ENCODE measurements at places on chromosomes 7 and 10.
A peak's percentile ranks its signal among the peaks of the same experiment; 100 is the strongest.

DNA sequence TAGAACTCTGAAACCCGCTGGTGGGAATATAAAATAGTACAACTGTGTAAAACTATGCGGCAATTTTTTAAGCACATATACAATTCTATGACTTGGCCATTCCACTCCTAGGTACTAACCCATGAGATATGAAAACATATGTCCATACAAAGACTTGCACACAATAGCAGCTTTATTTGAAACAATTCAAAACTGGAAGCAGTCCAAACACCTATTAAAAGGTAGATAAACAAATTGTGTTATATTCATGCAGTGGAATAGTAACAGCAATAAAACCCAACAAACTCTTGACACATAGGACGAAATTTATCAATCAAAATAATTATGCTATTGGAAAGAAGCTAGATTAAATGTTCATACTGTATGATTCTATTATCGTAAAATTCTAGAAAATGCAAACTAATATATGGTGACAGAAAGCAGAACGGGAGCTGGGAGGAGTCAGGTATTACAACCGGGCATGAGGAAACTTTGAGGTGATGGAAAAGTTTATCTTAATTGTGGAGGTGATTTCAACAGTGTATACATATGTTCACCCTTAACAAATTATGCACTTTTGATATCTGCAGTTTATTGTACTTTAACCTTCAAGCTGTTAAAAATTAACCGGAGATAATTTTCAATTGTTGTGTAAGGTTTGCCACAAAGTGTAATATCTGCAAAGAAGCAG, 803 bp upstream of the STK31 start:
- DNase-seq = no peak

DNA sequence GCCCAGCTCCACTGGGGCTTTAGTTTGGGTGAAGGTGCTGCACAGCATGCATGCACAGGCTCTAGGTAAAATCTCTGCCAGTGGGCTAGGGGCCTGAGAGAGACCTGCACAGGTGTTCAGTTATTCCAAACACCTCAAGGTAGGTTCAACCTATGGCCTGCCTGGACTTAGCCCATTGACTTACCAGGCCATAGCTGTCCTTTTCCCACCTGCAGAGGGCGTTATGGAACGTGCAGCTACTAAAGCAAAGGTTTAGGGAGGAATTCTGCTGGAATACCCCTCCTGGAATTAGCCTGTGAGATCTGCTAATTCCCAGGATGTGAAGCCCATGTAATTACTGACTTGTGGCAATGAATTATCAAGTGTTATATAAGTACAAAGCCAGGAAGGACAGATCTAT, 3.6 kb downstream of the VWC2 start:
- peak; percentile 73 for DNase-seq

DNA sequence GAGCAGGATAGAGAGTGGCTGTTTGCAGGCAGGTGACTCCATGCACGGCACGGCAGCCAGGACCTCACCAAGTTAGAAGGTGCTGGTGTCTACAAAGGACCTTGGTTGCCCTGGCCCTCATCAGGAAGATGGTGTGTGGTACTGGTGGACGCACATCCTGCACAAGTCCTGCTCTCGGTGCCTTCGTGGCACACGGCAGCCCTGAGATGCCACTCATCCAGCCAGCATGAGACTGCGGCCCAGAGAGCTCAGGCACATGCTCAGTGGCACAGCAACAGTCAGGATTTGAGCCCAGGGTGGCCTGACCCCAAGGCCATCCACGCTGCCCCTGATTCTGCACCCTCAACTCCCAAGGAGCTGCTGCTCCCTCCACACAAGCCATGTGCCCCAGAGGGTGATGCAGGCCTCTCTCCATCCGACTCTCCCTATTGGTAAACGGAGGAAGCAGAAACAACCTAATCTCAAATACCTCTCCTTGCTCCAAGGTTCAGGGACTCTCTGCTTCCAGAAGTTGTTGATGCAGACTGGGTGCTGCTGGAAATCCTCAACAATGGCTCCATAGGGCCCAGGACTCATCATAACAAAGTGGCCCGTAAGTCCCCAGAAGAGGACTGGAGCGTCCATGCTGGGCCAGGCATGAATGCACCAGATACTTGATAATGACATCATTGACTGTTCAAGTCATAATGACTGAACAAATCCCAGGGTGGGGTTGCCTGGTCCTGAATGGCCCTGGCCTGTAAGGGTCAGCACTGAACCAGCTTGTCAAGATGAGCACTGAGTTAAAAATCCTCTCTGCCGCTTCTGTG, 93.6 kb downstream of the ARHGAP22 start:
- no peak for DNase-seq

DNA sequence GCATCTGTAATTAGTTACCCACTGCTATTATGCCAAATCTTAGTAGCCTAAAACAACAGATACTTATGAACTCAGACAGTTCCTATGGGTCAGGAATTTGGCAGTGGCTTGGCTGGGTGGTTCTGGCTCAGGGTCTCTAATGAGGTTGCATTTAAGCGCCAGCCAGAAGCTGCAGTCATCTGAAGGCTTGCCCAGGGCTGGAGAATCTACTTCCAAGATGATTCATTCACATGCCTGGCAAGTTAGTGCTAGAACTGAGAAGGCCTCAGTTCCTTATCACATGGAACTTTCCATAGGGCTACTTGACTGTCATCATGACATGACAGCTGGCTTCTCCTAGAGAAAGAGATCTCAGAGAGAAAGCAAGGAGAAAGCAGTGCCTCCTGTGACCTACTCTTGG, 121.3 kb downstream of the AVL9 start:
- DNase-seq = no peak

DNA sequence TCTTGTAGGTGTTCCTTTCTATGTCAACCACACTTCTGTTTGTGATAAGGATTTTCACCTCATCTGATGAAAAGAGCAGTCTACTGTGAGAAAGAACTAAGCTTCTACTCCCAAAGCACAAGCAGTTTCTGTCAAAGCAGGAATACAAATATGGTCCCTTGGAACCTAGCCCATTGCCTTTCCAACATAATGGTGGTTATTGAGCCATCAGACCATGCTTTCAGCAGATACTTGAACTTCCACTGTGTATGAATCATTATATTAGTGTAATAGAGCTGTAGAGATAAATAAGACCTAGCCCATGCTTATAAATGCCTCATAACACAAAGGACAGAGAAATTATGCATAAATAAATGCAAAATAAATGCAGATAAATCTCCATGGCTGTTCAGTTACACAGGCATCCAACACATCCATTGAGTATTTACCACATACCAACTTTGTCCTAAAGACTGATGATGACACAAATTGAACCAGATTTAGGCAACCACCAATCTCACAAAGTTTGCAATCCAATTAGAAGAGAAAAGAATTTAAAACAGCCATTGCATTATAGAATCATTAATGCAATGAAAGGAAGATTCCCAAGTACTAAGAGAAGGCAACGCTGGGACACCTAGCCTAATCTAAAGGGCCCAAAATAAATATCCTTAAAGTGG, 729.4 kb upstream of the C7orf33 start:
- no peak for DNase-seq

GRCh38 chr7:130454959-130455358, 14.1 kb upstream of the CEP41 start:
- no peak for DNase-seq

DNA sequence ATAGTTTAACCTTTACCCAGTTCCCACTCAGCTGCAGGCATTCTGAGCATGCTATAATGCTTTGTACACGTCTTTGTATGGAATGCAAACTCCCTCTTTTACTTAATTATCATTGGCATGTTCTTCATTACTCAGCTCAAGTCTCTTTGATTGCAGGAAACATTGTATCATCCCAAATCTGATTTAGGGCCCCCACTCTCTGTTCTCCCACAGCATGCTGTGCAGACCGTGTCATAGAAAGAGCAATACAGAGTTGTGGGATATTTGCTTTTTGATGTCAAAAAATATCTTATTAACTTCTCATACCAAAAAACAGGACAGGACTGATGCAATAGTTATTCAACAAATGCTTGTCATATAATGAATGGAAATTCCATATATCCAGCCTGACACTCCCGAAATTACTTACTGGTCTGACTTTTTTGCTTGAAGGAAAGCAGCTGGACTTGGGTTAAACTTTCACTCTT, 1081.5 kb upstream of the C7orf33 start:
- no peak for DNase-seq

DNA sequence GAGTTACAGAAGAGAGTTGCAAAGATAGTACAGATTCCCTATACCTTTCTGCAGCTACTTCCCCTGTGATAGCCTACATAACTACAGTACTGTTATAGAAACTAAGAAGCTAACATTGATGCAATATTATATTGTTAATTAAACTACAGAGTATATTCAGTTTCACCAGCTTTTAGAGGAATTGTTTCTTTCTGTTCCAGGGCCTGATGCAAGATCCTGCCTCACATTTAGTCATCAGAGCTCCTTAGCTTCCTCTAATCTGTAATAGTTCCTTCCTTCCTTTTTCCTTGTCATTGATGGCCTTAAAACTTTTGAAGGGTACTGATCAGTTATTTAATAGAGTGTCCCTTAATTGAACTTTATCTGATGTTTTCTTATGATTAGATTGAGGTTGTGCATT, 56.8 kb downstream of the SDHAF3 start:
- DNase-seq = no peak

GRCh38 chr10:119540038-119540437, 2.5 kb downstream of the RGS10 start:
- DNase-seq = no peak

GRCh38 chr10:131650169-131650705, 250.6 kb upstream of the PPP2R2D start:
- DNase-seq = no peak

DNA sequence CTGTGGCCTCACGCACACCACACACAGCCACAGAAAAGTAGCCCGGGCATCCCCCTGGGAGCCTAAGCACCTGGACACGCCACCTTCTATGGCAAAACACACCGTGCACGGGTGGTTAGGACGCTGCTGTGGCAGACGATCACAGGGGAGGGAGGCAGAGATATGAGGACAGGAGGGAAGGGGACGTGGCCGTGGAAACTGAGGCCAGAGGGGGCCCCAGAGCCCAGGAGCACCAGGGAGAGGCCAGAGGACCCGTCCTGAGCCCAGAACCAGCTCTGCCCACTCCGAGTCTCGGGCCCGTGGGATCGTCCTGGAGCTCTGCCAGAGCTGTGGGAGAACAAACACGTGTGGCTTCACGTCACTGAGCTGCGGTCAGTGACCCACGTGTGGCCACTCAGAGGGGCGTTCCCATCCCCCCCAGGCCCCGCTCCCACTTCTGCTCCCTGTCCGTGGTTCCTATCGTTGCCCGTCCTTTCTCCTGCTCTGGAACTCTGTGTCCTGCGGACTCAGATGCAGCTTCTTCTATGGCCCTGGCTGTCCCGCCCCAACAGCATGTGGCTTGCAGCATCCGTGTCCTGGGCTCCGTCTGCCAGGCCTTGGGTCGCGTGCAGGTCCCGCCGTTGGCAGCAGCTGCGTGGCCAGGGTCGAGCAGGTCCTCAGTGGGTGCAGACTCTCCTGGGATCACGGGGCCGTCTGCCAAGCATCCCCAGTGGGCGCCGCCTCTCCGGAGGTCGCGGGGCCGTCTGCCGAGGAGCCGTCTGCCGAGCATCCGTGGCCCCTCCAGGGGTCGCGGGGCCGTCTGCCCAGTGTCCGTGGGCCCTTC, 31.0 kb downstream of the GET4 start:
- no peak for DNase-seq

GRCh38 chr7:47619806-47620205, 37.9 kb upstream of the TNS3 start:
- no peak for DNase-seq

DNA sequence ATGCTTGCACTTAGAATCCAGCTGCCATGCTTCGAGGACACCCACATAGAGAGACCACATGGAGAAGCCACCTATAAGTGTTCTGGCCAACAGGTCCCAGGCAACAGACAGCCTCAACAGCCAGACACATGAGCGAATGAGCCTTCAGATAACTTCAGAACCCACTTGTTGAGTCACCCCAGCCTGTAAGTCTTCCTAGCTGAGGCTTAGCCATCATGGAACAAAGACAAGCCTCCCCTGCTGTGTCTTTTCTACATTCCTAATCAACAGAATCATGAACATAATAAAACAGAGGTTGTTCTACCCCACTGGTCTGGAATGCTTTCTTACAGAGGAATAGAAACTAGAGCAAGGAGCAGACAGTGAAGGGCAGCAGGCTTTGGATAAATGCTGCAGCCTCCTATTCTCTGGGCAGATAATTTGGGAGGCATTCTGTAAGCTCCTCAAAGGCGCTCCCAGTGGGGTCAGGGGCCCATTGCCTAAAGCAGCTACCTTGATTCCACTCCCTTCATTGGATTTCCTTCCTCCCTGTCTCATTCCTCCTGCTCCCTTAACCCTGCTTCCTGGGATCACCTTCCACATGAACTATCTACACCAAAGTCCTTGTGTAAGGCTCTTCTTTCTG, 4.6 kb downstream of the TLL2 start:
- DNase-seq = no peak

GRCh38 chr7:27207348-27207985, 7.6 kb upstream of the HOXA13 start:
- no peak for DNase-seq

GRCh38 chr7:33959676-33960075, 54.3 kb downstream of the BMPER start:
- no peak for DNase-seq

- no peak for DNase-seq
Measured at GRCh38 chr10:110074758-110075671, 67.2 kb downstream of the ADD3 start.

DNA sequence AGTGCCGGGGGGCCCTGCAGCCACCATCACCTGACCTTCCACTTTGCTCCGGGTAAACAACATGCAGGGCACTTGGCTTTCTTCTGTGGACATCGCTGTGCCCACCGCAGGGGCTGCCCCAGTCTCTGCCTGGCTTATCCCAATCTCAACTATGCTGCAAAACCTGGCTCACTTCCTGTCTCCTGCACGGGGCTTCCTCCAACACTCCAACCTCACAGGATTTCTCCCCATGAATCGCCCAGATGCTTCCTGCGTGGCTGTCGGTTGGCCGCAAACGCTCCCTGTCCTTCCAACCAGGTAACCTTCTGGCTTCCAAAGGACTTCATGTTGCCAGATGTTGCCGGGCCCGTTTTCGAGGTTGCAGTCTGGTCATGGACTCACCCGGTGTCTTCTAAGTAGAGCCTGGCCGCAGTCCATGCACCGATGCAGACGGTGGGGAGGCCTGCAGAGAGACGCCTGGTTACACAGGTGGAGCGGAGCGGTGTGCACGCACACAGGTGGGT, 109.0 kb downstream of the VIPR2 start:
- DNase-seq = no peak

DNA sequence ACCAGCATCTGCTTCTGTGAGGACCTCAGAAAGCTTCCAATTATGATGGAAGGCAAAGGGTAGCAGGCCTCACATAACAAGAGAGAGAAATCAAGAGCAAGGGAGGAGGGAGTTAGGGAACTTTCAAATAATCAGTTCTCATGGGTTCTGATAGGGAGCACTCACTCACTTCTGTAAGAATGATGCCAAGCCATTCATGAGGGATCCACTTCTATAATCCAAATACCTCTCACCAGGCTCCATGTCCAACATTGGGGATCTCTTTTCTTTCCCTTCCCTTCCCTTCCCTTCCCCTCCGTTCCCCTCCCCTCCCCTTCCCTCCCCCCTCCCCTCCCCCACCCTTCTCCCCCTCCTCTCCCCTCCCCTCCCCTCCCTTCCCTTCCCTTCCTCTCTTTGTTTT, 884.6 kb upstream of the GHITM start:
- DNase-seq = no peak

GRCh38 chr10:120517196-120517595, 60.2 kb downstream of the PLPP4 start:
- no peak for DNase-seq
